ENCODE measurements at places on chromosomes 3 and 15. TPM values are rescaled to one million over a fixed set of nuclear protein-coding genes. Genes with fewer than 3 reads are reported as not detected.

DNA sequence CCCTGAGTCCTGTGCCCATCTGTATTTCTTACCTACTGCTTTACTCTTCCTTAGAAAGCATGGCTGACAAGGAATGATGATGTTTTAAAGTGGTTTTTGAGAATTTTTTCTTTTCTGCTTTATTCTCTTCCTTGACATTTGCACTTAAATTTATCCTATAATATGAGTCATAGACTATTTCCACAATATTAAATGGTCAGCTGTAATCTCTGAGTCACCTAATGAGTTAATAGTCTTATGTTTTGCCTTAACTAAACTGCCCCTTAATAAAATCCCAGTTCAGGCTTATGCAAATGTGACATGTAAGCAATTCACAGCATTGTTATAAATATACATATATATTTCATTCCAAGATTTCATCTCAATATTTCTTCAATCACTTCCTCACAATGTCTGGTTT, 23.8 kb downstream of the MEIS2 start:
- no peak for DNase-seq

DNA sequence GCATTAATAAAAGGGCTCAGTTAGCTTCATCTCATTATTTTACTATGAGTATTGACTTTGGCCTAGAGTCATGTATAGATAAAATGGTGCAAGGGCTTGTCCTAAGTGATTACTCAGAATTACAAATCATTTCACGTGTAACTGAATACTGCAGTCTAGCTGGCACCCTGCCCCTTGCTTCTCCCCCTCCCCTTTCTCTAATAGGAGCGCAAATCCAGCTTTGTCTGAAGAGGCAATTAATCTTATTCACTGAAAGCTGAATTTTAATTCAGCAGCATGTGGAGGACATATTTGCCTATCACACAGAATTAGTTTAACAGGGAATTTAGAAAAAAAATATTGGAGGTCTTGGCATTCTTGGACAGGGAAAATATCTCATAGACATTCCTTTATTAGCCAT, 412.1 kb upstream of the DPH6 start:
- DNase-seq, result no peak

- DNase-seq, result no peak
Measured at GRCh38 chr3:101084404-101084803, 91.2 kb upstream of the ABI3BP start.

- DNase-seq, result no peak
Measured at GRCh38 chr15:25090073-25090733, 135.4 kb downstream of the SNRPN start.

GRCh38 chr3:52281981-52282801, 3.7 kb upstream of the WDR82 start:
- DNase-seq, result no peak

DNA sequence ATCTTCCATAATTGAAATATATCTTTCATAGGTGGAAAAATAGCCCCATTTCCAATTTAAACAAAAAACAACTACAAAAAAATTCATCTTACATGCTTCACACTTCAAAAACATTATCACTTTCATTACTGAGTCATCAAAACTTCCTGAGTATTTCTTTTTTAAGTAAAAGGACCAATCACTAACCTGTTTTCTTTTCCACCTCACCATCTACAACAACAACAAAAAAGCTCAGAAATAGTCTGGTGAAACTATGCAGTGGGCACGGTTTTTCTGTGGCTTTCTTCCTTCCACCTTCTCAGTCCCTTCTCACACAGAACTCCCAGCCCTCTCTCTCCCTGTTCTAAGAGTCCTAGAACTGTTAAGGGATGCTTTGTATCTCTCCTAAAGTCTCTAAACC, 20.3 kb upstream of the TNIK start:
- no peak for DNase-seq

DNA sequence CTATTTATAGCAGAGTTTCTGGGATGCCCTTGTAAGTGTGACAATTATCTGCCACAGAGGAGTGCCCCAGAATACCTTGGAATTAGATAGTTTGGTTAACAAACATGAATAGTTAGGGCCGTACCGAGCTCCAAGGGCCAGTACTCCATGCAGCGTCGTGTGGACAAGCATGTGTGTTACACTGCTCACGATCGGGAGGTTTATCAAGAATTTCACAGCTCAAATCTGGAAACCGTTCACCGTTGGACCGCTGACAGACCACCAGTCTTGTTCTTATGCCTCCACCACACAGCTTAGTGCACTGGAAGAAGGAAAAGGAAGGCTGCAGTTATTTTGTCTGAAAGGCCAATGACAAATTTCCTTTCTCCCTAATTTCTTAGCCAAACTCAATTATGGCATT, 93.7 kb downstream of the ADAMTS9 start:
- DNase-seq, result peak; percentile 35

DNA sequence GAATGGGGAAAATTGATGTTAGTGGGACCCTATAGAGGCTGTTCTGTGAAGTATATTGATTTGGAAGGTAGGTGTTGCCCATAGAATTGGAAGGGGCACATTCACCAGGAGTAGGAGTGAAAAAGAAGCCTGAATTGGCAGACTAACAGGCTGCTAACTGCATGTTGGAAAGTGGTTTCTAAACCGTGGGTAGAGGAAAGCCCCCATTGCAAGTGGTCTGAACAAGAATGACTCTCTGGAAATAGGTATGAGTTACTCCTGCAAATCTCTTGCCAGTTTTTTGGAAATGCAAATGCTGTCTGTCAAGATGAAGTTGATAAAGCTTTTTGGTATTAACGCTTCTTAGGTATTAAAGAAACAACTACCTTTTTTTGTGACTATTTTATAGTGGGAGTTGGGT, 3.5 kb downstream of the UBE2E1 start:
- DNase-seq, result no peak

CSTA gene
- total RNA-seq, result not detected

FBXW12 gene
- 0.37 TPM for total RNA-seq

PPARG gene
- 29.1 TPM for total RNA-seq

DNA sequence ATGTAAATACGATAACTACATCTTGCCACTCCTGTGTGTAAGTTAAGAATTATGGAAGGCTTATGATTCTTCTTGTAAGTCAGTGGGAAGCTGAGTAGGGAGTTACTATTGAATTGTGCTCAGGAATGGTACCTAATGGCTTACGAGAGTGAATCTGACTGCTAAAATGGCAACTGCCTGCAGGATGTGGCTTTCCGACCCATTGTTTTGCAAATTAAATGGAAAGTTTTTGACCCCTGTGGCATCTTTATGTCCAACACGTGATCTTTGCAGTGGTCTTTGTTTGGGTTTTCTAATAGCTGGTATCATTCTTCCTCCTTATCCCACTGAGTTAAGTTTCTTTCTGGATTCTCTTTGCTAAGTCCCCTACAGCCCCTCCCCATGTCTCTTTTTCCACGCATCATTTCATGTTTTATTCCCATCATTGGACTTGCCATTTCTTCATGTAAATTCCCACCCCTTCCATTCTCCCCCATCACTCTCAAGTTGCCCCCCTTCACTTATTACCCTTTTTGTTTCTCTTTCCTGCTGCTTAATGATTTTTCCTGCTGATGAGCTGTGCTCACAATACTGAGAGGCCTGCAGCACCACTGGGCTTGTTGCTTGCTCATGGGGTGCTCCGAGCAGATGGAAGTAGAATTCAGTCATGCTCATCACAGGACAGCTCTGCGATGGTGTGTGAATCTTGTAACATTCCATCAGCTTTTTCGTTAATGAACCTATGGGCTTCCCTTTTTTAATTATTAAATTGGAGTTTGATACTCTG, 428.2 kb upstream of the IL12A start:
- DNase-seq, result no peak

DNA sequence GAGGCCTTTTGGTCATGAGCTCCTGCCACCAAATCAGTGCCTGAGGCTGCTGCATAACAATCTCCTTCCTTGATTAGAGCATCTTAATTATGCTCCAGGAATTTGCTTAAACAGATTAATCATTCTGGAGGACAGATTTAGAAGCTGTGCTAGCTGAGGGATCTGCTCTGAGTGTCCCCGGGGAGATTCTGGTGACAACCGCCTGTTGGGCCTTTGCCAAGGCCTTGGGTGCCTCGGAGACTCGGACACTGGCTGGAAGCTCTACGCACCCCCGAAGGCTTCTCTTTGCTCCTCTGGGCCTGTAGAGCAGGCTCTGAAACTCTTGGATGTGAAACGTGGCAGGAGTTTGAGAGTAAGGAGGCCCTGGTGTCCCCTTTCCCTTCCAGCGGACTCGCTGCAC, 264.1 kb downstream of the CD47 start:
- DNase-seq, result no peak

DNA sequence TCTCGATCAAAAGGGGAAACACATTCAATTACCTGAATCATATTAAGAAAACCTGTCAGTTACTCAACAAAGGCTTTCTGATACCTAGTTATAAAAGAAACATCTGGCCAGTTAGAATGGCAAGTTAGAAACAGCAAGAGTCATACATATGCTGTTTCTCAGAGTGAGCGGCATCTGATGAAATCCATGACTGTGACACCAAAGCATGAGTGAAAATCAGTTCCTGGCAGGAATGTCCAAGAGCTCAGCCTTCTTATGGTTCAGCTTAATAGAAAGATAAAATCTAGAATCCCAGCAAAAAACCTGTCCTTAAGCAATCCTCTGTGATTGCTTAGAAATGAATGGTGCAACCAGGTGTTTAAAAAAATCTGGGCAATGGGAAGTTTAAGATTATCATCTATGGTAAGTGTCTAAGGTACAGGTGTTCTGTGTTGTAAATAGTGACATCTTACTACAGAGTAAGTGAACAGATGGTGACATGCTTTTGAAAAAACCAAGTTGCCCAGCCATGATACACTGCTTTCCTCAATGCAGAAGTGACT, 18.8 kb downstream of the B4GALT4 start:
- DNase-seq, result no peak

DNA sequence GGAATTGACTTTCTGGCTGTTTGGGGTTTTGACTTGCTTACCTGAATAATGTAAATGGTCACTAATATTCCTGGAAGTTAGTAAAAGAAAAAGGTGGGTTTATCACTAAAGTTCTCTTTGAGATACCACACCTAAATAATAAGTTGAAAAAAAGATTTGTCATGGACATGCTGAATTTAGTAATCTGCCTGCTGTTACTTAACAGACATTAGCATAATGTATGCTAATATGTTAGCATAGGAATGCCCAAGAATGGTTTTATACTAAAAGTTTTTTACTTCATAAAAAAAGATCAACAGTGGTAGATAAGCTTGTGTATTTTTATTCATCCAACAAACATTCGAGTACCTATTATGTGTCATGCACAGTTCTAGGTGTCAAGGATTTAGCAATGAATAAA, 36.5 kb downstream of the GMPS start:
- DNase-seq, result no peak

- no peak for DNase-seq
Measured at GRCh38 chr3:153350420-153350819, 188.4 kb downstream of the RAP2B start.

GRCh38 chr15:101478701-101479341, 10.7 kb downstream of the PCSK6 start:
- no peak for DNase-seq

- DNase-seq, result no peak
Measured at GRCh38 chr3:175413926-175414325, 554.8 kb downstream of the NAALADL2 start.

Data from uterus (tissue), 4 donors.